Nasal cavity respiratory epithelium epithelial cell of viscerocranial mucosa (primary cell): ENCODE measurements at places on chromosomes 5 and 9. TPM values are rescaled to one million over a fixed set of nuclear protein-coding genes. Genes with fewer than 3 reads are reported as not detected.

PPP3R2 gene
- total RNA-seq = not detected in 2 replicates

TEK gene
- total RNA-seq = under 0.01 TPM in 2 replicates

MTAP gene
- 51.9 and 81.4 TPM in 2 replicates for total RNA-seq

CCDC183 gene
- under 0.01 and 0.28 TPM in 2 replicates for total RNA-seq

INSL4 gene
- not detected in 2 replicates for total RNA-seq

RNF208 gene
- 0.34 and 0.78 TPM in 2 replicates for total RNA-seq

IFNA13 gene
- not detected in 2 replicates for total RNA-seq

EQTN gene
- 0.14 TPM in 1 of 2 replicates, not detected in the other for total RNA-seq

BRINP1 gene
- total RNA-seq = 0.34 and 14.4 TPM in 2 replicates

OR13J1 gene
- not detected in 2 replicates for total RNA-seq

LYRM7 gene
- total RNA-seq = 10.6 and 13.3 TPM in 2 replicates

SEMA5A gene
- 1.8 and 3.4 TPM in 2 replicates for total RNA-seq

SV2C gene
- under 0.01 TPM in 2 replicates for total RNA-seq

PCDHGA3 gene
- under 0.01 and 0.36 TPM in 2 replicates for total RNA-seq

PCDHAC1 gene
- 1.4 and 6.9 TPM in 2 replicates for total RNA-seq

CYLC2 gene
- not detected in 2 replicates for total RNA-seq

LCN15 gene
- not detected in 2 replicates for total RNA-seq

BARHL1 gene
- not detected in 2 replicates for total RNA-seq

CCDC187 gene
- total RNA-seq = under 0.01 and 0.14 TPM in 2 replicates

GMCL2 gene
- total RNA-seq = not detected in 2 replicates

RNF180 gene
- total RNA-seq = 2.7 and 6.8 TPM in 2 replicates

SPINK13 gene
- total RNA-seq = not detected in 2 replicates

RANBP3L gene
- total RNA-seq = not detected in 2 replicates

UNC5A gene
- total RNA-seq = not detected in 2 replicates

CDH12 gene
- not detected in 2 replicates for total RNA-seq

ABCA1 gene
- total RNA-seq = 53.7 and 98.7 TPM in 2 replicates

OTP gene
- not detected in 2 replicates for total RNA-seq
